ENCODE measurements at places on chromosomes 3 and 15.

DNA sequence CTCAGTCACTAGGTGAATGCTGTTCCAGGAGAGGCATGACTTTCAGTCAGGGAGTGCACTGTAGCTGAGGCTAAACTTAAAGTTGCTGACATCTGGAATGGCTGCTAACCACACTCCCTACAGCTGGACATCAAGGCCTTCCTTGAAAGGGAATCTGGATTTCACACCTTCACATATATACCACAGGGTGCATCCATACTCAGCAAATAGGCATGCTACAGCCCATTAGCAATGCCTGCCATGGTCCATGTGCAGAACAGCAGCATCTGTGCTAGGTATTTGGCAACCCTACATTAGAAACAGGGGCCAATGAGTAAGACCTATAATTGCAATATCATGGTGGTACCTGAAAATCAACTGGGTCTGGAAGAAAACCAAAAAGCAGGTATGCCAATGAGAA is 74.8 kb downstream of the SNTN start:
- no peak for DNase-seq

DNA sequence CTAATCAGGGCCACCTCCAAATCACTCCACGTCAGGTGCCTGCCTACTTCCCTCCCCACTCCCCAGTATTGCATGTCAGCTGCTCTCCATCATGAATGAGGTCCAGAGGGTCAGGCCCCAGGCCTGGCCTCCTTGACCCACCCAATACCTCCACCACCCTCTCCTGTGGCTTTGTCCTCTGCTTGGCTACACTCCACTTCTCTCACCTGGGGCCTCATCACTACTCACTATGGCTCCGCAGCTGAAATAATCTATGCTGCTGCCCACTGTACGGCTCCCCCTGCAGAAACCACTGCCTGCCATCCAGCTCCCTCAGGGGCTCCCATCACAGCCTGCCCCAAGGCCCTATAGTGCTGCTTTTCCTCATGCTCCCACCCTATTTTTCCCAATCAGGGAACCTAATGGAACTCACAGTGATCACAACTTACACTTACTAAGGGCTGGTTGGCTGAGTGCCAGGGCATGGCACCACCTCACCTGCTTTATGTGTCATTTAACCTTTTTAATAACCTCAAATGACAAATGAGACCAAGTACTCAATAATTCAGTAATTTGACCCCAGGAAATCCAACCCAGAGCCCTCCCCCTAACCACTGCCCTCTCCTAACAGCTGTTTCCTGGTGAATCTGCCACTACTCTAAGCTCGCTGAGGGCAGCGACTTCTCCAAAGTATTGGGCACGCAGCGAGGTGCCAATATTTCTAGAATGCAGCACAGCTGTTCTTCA is 2.3 kb downstream of the GORASP1 start:
- no peak for DNase-seq

GRCh38 chr3:128590948-128591347 is 59.7 kb downstream of the RPN1 start:
- DNase-seq = no peak

GRCh38 chr3:190517687-190518086 is 3.8 kb downstream of the IL1RAP start:
- DNase-seq = no peak

- no peak for DNase-seq
These were observed 66.0 kb downstream of the PDZRN3 start for GRCh38 chr3:73558727-73559075.
